GM03348 (cell line): ENCODE measurements at places on chromosomes 16 and 17.
A peak's percentile ranks its signal among the peaks of the same experiment; 100 is the strongest.

- no peak for DNase-seq
Observed at GRCh38 chr17:42674755-42675347, 1.9 kb downstream of the PLEKHH3 start.

- DNase-seq: no peak
Observed at GRCh38 chr16:82146957-82147356, 23.1 kb downstream of the MPHOSPH6 start.

- DNase-seq: peak; percentile 91
Observed at GRCh38 chr17:50626037-50626574, 8.6 kb upstream of the ABCC3 start.

DNA sequence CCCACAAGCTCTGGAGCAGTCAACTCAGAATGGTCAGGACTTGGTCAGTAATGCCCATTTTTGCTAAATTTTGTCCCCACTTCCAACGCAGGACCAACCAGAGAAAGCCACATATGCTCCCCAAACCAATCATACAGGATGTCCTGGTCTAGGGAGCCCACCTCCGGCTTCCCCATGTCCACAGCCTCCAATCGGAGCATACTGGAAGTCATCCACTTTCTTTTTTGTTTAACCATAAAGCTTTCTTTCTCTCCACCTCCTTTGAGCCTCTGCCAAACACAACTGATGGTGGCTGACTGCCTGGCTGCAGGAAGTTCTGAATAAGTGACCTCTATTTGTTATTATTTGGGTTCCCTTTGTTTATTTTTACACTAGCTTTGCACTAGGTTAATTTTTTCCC lies 549.1 kb downstream of the WWOX start:
- DNase-seq: no peak

DNA sequence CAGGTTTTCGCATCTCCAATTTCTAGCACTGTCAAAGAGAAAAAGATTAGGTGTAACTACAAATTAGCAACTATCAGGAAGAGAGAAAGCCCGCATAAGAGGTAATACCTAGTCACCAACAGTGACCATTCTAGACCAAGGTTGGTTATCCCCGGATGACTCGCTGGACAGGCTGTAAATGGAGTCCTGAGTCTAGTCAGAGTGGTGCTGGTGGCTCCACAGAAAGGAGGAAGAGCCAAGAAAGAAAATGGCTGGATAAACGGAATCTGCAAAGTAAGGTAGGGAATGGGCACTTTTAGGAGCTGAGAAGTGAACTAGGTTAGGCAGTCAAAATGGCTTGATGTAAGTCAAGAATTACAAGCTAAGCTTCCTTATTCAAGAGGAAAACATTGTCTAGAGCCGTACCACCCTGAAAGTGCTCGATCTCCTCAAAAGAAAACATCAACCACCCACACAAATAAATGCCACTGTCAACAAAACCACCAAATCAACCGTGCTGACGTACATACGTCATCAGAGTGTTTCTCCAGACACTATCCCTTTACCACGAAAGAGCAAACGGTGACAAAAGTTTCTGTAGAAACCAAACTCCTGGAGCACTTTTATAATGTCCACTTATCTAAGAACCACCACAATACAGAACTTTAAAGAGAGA lies 2.2 kb downstream of the GSPT1 start:
- DNase-seq: no peak
